ENCODE measurements at places on chromosomes 4 and X. TPM values are rescaled to one million over a fixed set of nuclear protein-coding genes. Genes with fewer than 3 reads are reported as not detected.

Gene BEX2
- total RNA-seq = 2.4 TPM

Gene EOLA2
- total RNA-seq = 36.3 TPM

Gene ADH1B
- total RNA-seq = 1.00 TPM

Gene IQSEC2
- 0.87 TPM for total RNA-seq

DNA sequence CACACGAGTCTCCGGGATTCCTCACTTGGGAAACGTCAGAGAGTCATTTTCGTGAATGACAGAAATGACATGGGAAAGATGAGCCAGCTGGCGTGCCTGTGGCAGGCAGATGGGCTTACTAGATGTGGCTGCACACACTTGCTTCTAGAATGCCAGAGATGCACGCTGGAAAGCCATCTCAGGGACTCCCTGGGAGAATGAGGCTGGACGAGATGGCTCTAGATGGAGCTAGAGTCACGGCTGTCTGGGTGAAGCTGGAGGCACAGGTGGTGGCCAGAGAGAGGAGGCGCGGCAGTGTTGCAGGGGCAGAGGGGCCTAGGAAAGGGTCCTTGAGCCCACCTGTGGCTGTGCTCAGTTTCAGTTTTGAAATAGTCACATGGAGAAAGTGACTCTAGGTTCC is 26.0 kb downstream of the TKTL1 start:
- ATAC-seq = peak; percentile 58

- ATAC-seq = no peak
Measured at GRCh38 chrX:134733591-134733990, 75.3 kb upstream of the PLAC1 start.

GRCh38 chr4:4391866-4392265 is 5.0 kb downstream of the NSG1 start:
- ATAC-seq = no peak

- peak; percentile 95 for ATAC-seq
Measured at GRCh38 chr4:34046580-34046979, 2197.7 kb downstream of the ARAP2 start.

DNA sequence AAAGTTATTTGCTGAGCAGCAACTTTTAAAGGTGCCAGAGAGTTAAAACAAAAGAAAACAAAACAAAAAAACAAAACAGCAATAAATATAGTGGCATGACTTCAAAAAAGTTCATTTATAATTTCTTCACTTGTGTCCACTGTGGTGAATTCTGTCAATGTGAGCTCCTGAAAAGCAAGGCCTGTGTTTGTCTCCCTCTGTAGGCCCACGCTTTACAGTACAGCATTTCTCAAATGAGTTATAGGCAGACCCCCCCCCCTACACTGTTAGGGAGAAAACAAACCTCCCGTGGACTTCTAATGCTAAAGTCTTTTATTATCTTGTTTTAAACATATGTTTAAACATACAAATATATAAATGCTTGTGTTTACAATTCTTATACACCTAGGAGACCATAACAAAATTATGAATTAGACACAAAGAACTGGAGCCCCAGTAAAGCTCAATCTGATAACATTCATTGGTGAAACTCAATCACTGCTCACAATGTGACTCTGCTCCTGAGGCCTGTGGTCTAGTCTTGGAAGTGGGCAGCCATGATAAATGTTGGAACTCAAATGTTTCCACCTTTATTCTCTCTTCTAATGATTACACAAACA is 47.0 kb upstream of the SCOC start:
- peak; percentile 87 for ATAC-seq
